CD4-positive, alpha-beta T cell treated with Interleukin-17A for 1 hour (primary cell): ENCODE measurements at places on chromosomes 16 and 17.

DNA sequence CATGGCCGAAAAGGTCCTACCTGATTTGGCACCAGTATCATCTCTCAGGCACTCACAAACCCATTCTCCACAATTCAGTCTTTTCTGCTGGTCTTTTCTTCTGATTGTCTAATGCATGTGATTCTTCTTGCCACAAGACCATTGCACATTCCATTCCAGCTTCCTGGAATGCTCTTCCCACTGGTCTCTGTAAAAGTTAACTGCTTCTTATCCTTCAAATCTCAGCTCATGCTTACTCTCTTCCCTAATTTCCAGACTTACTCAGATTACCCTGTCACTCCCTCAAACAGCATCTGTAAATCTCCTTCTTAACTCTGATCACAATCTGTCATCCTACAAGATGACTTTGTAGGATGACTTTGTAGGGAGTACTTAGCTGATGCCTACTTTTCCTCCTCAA is 320.2 kb downstream of the MAP2K6 start:
- no peak for DNase-seq

DNA sequence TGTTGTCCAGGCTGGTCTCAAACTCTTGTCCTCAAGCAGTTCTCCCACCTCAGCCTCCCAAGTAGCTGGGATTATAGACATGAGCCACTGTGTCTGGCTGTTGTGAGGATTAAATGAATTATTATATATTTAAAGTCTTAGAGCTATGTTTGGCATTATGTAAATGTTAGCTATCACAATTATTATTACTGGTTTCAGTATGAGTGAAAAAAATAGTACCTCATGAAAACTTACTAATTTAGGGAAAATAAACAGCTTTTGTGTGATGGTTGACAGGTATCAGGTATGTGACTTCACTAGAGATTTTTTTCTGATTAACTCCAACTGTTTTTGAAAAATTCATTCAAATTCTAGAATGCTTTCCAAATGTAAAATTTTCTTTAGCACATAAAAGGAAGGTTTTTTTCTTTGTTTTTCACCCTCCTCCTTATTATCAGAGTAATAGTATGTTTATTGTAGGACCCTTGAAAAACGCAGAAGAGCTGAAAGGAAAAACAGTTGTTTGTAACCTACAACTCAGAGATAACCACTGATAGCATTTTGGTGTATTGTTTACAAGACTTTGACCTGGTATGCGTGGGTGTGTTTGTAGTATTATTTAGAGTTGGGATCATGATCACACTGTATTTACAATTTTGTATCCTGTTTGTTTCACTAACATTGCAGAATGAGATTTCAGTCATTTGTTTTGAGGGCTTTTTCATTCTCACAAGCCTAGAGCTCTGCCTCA is 13.2 kb downstream of the NLK start:
- no peak for DNase-seq

DNA sequence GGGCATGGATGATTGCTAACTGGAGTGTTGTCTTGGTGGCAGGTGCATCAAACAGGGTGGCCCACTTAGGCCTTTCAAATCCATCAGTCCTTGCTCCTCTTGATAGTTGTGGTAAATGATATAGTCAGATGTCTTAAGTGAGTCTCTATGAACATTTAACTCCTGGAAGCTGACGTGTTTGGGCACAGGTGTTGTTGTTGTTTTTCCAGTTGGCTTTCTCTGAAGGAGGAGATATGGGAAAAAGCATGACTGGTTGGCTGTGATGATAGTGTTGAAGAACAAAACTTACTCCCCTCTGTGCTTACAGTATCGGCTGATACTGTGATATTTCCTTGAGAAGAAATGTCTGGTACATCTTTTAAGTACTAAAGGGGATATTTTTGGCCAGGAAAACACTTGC is 18.0 kb downstream of the TNRC6A start:
- no peak for DNase-seq

DNA sequence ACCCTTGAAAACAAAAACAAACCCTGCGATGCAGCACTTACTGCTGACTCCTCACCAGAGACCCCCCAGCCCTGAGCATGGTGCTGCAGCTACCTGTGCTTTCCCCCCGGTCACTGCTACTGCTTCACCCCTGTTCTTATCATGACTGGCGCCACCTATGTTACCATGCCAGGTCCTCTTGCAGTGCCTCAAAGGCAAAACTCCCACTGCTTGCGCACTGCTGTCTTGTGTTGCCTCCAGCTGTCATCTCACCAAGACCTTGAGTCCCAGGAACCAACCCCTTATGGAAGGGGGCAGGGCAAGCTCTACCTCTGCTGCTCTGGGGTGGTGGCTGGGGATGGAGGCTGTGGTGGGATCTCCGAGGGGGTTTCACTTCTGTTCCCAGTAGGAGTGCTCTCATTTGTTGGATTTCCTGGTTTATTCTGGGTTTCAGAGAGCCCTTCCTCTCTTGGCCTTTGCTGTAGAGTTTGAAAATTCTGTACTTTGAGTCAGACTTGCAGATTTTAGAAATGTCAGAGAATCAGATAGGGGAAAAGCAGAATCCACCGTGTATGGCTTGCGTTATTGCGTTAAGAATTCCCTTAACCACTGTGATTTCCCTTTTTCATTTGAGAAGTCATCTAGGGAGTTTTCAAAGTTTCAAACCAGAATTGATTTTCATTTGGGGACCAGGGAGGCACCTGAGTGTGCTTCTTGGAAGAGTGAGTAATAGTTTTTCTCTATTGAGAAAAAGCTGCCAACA is 96.6 kb downstream of the SPECC1 start:
- no peak for DNase-seq

- DNase-seq: no peak
These were observed 190.0 kb upstream of the CIBAR2 start for GRCh38 chr16:85302018-85302847.

- no peak for DNase-seq
These were observed 89.5 kb downstream of the SNX29 start for GRCh38 chr16:12065866-12066545.

DNA sequence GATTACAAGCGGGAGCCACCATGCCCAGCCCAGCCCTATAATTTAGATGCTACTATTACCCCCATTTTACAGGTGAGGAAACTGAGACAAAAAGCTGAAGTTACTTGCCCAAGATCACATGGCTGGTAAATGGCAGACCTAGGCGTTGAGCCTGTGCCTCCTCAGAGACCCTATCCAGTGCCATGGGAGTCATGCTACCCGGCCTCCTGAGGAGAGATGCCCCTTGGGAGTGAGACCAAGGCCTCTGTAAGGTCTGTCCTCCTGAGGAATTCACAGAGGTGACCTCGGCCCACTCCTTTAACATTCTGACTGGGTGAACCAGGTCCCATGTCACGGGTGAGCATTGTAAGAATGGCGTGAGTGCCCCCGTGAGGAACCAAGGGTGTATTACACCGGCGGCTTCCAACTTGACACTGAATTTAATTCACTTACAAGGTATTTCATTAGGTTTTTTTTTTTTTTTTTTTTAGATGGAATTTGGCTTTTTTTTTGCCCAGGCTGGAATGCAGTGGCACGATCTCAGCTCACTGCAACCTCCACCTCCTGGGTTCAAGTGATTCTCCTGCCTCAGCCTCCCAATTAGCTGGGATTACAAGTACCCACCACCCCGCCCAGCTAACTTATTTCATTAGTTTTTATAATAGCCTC is 95.7 kb downstream of the ABCC6 start:
- peak; percentile 77 for DNase-seq

- no peak for DNase-seq
These were observed 567 bp downstream of the SOX9 start for GRCh38 chr17:72121164-72122009.

DNA sequence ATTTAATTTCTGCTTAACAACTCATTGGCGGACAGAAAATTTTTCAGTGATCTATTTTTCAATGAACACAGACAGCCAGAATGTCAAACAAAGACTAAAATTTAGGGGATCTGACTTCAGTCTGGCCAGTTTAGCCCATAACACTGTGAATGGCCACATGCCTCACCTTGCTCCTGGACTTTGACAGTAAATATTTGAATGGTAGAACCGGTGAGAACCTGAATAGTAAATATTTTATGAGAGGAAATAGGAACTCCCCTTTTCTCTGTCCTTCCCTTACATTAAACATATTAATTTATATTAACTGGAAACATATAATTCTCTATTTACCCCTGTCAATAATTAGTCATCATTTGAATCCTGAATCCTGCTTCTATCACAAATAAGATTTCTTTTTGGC is 942.1 kb downstream of the KCNJ2 start:
- DNase-seq: no peak

DNA sequence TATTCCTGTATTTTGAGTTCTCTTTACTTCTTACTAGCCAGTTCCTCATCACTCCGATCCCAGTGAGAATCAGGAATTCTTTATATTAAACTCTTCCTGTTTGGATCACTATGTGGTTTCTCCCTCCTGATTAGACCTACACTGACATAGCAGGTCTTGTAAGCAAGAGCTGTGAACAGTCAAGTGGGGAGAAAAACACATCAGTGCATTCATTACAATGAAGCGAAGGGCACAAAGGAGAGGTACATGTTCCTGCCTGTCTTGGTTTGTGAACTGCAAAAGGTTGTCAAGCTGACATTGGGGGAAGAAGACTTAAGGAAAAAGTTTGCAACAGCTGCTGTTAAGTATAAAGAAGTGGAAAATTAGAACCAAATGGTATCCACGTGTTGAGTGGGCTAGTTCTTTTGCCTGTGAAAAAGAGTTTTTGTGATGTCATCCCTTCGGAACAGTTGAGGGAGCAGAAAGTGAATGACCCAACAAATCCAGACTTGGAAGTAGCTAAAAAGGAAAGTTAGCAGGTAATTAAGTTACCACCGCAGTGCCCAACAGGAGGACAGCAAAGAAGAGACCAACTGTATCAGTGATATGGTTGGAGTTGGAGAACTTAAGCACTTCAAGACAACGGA is 23.0 kb upstream of the TRIM25 start:
- no peak for DNase-seq

DNA sequence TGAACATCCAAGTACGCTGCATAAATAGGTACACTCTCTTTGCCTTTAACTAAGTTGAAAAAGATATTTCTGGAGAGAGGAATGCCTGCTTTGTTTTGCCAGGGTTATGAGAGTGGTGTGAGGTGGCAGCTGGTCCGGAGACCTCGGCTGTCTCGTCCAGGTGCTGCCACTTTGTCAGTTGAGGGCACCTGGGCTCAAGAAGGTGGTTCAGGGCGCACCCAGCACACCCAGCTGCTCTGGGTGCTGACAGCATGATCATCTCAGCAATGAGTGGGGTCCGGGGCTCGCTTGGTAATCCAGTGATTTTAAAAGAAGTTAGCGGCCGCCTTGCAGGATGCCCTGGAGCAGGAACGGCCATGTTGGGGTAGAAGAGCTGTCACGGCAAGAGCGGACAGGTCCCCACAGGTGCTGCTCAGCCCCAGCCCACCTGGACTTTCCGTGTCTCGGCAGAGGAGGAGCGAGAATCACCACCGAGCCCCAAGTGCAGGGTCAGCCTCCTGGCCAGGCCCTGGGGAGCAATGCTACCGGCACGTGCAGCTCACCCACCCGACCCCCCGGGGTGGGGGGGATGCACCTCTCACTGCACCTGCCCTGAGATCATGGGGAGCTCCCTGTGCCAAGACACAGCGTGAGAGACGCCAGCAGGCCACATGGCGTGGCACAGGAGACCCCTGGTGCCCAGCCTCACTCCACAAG is 67.4 kb upstream of the CHMP6 start:
- DNase-seq: no peak

GRCh38 chr17:49748791-49749190 is 15.1 kb downstream of the FAM117A start:
- DNase-seq: peak; percentile 80

GRCh38 chr17:63190821-63191370 is 224.9 kb downstream of the TANC2 start:
- DNase-seq: no peak

DNA sequence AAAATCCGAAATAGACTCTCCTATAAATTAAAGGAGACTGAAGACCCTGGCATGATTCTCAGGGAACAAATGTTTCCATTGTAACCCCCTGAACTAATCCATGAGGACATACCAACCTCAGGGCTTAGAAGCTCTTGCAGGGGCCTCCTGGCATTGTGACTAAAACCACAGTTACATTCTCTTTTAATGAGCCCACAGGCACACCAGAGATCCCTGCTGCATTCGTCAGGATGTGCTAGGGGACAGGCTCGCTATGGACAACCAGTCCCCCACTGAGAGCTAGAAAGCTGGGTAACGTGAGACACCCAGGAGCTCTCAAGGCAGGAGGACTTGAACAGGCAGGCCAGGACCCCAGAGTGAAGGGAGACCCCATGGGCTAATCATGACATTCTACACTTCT is 140.6 kb upstream of the TNRC6C start:
- DNase-seq: no peak

DNA sequence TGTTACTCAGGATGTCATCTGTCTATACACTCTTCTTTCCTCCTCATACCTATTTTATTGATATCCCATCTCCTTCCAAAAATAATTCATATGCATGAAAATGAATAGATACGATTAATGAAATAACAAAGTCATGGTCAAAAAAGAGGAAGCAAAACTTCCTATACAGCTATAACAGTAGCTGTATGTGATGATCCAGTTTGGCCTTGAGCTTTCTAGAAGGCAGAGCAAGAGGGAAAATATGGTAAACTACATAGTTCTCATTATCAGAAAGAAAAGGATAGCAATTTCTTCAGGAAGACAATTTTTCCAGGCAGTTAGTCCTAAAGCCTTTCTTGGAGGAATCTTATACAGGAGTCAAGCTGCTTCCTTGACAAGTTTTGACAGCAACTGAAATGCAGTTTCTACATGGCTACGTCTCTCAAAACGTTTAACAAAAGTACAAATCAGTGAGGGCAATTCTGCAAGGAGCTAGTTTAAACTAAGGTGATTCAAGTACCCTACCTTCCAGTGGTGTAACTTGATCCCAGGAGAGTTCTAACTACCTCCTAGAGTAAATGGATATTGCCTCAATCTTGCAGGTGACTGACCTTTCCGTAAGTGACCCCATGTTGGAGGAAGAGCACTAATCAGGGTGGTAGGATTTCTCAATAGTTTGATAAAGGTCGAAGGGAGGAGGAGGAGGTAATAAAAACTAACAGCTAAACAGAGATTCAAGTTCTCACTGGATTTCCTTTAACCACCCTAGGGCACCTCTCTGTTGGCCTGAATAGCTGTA is 1.0 kb downstream of the SPAG5 start:
- no peak for DNase-seq

GRCh38 chr17:43680461-43680860 is 18.7 kb upstream of the MEOX1 start:
- no peak for DNase-seq

GRCh38 chr17:6480303-6480675 is 36.0 kb downstream of the PIMREG start:
- no peak for DNase-seq

GRCh38 chr17:61139219-61139618 is 260.4 kb upstream of the TBX2 start:
- peak; percentile 73 for DNase-seq

DNA sequence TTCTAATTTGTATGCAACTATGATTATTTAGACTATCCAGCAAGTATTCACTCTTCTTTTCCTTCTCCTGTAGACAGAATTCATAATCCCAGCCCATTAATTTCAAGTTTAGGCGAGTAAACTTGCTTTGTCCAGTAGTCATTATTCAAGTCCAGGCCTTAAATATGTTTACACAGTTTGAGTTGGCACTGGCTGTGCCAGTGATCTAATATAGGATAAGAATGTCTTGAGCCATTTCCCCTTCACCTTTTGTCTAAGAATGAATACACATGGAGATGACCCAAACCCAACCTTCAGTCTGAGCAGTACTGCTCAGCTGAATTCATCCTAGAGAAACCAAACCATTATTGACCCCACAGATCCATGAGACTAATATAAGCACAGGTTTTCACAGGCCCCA is 930.4 kb upstream of the CDH8 start:
- DNase-seq: no peak

- no peak for DNase-seq
These were observed 46.2 kb upstream of the HOXB9 start for GRCh38 chr17:48672340-48672739.
